ENCODE measurements at places on chromosomes 1 and 21.

DNA sequence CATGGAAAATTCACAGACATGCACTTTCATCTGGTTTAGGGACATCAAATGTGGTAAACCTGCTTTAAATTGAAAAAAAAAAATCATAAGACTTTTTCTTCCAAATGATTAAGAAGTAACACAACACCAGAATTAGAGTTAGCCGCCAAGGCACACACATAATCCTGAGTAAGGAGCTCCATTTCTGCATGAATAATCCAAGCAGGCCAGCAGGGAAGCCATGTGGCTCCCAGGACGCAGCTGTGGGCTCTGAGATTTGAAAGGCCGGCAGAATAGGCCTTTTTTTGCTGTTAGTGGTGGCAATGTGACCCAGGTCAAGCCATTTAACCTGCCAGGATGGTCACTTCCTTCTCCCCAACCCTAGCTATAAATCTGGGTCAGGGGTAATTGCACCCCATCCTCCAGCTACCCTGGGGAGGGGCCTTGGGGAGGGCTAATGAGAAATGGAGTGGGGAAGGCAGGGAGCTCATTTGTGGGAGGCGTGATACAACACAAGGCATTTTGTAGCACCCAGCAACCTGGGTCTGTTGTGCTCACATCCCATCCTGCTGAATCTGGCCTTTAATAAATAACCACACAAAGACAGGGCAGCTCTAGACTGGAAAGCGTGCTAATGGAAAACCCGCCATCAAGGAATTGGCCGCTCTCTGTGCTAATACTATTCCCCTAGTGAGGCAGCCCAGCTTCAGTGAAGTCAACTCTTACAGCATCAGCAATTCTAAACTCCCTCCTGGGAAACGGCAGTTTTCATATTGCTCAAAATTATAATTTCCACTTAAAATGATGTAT is 178.5 kb downstream of the RHOU start:
- DNase-seq = no peak

GRCh38 chr1:40855513-40855912 is 6.7 kb downstream of the CITED4 start:
- no peak for DNase-seq

- no peak for DNase-seq
Observed at GRCh38 chr1:99570486-99571089, 75.3 kb upstream of the PALMD start.

- no peak for DNase-seq
Observed at GRCh38 chr1:213183036-213183672, 132.1 kb downstream of the RPS6KC1 start.

- no peak for DNase-seq
Observed at GRCh38 chr1:93681989-93682412, 364 bp upstream of the BCAR3 start.
